Smooth muscle cell of bladder (primary cell): ENCODE measurements at places on chromosomes 5 and 9. TPM values are rescaled to one million over a fixed set of nuclear protein-coding genes. Genes with fewer than 3 reads are reported as not detected.

Gene S1PR3
- total RNA-seq = 61.4 and 77.7 TPM in 2 replicates

Gene DOCK2
- 2.0 and 4.4 TPM in 2 replicates for total RNA-seq

Gene ANKH
- total RNA-seq = 10.4 and 22.1 TPM in 2 replicates

Gene REEP2
- total RNA-seq = 16.2 and 17.5 TPM in 2 replicates

Gene MARCOL
- total RNA-seq = 4.0 and 8.3 TPM in 2 replicates
